Foreskin keratinocyte (primary cell): ENCODE measurements at places on chromosomes 16 and 17. TPM values are rescaled to one million over a fixed set of nuclear protein-coding genes. Genes with fewer than 3 reads are reported as not detected.

The CDH1 gene
- 73.4 and 89.6 TPM in 2 replicates for polyA plus RNA-seq

The CCL7 gene
- polyA plus RNA-seq = not detected in 2 replicates

The C17orf78 gene
- not detected in 2 replicates for polyA plus RNA-seq

The SAT2 gene
- 53.4 and 60.3 TPM in 2 replicates for polyA plus RNA-seq

The ZSWIM7 gene
- polyA plus RNA-seq = 39.2 and 50.1 TPM in 2 replicates

The ADGRG3 gene
- not detected in 2 replicates for polyA plus RNA-seq

The ARL17A gene
- 1.3 and 2.1 TPM in 2 replicates for polyA plus RNA-seq

The ADAM11 gene
- 0.08 and 0.13 TPM in 2 replicates for polyA plus RNA-seq

The FOXC2 gene
- polyA plus RNA-seq = not detected in 2 replicates

The WNK4 gene
- 0.23 and 0.25 TPM in 2 replicates for polyA plus RNA-seq

The CDRT4 gene
- polyA plus RNA-seq = 1.4 and 3.5 TPM in 2 replicates

The NUTF2 gene
- polyA plus RNA-seq = 257 and 263 TPM in 2 replicates

The KRT31 gene
- 8.3 and 39.4 TPM in 2 replicates for polyA plus RNA-seq

The KRT27 gene
- polyA plus RNA-seq = not detected in 2 replicates

The TPSG1 gene
- not detected in 2 replicates for polyA plus RNA-seq

The SDK2 gene
- 0.84 and 0.93 TPM in 2 replicates for polyA plus RNA-seq

The ZNF174 gene
- 5.6 and 6.3 TPM in 2 replicates for polyA plus RNA-seq

The SEPTIN12 gene
- not detected in 2 replicates for polyA plus RNA-seq

The GPS2 gene
- polyA plus RNA-seq = 59.8 and 71.0 TPM in 2 replicates

The PLLP gene
- polyA plus RNA-seq = 26.4 and 35.0 TPM in 2 replicates

The SLC25A10 gene
- polyA plus RNA-seq = 32.0 and 39.2 TPM in 2 replicates

The NXPH3 gene
- polyA plus RNA-seq = 1.4 and 2.2 TPM in 2 replicates

The CCL1 gene
- polyA plus RNA-seq = not detected in 2 replicates

The CACNA1G gene
- polyA plus RNA-seq = 0.07 and 0.18 TPM in 2 replicates

The ALDH3A1 gene
- polyA plus RNA-seq = 1.1 and 1.3 TPM in 2 replicates

The KRTAP17-1 gene
- polyA plus RNA-seq = not detected in 2 replicates

The LRRC75A gene
- 0.10 and 0.11 TPM in 2 replicates for polyA plus RNA-seq

The JPH3 gene
- polyA plus RNA-seq = not detected in 2 replicates

The EME1 gene
- polyA plus RNA-seq = 8.5 and 9.7 TPM in 2 replicates

The NPIPB2 gene
- polyA plus RNA-seq = 0.85 and 1.3 TPM in 2 replicates

The SAMD14 gene
- 1.4 and 2.4 TPM in 2 replicates for polyA plus RNA-seq

The STX1B gene
- polyA plus RNA-seq = 0.27 and 0.29 TPM in 2 replicates

The ATP2C2 gene
- 0.10 TPM in 2 replicates for polyA plus RNA-seq

The KRTAP2-1 gene
- polyA plus RNA-seq = not detected in 2 replicates

The PSME3 gene
- polyA plus RNA-seq = 98.1 and 120 TPM in 2 replicates

The FOXF1 gene
- not detected in 2 replicates for polyA plus RNA-seq

The CSH1 gene
- not detected in 2 replicates for polyA plus RNA-seq

The SLC5A11 gene
- polyA plus RNA-seq = not detected in 2 replicates
